Endothelial cell of coronary artery (primary cell): ENCODE measurements at places on chromosomes 2 and 18. TPM values are rescaled to one million over a fixed set of nuclear protein-coding genes. Genes with fewer than 3 reads are reported as not detected.

The C2orf66 gene
- total RNA-seq = 0.09 TPM in 2 replicates

The GTF2A1L gene
- 0.66 TPM in 1 of 2 replicates, not detected in the other for total RNA-seq

The CERKL gene
- total RNA-seq = not detected in 2 replicates

The EMILIN1 gene
- total RNA-seq = 0.90 and 11.1 TPM in 2 replicates

The DNAJC5G gene
- total RNA-seq = not detected in 2 replicates

The WIPF1 gene
- total RNA-seq = 7.6 and 9.1 TPM in 2 replicates

The PER2 gene
- 2.1 and 2.6 TPM in 2 replicates for total RNA-seq

The ABCG5 gene
- not detected in 2 replicates for total RNA-seq
